ENCODE measurements at places on chromosomes 12 and 14.

DNA sequence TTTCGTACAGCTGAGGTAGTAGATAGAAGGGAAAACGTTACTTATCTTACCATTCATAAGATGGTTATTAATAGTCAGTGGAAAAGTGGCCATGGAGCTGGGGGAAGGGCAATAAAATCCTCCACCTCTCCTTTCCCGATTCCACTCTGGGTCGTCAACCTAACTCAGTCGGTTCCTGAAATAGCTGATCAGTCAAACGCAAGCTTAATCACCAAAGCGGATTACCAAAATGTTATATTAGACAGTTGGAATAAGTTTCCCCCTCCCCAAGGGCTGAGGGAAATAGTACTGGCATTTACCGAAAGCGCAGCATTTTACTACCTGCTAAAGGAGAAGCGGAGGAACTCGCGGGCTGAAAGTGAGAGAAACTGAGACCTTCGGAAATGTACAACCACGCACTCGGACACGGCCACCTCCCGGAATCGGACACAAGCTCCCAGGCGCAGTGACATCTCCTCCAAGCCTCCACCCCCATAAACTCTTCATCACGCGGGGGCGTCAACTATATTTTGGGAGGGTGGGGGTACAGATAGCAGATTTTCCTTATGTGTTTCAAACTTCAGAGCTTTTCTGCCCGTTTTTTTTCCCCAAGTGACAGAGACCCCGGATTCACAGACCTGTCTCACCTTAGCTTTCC, 1.2 kb downstream of the PPM1H start:
- no peak for DNase-seq

- no peak for DNase-seq
Measured at GRCh38 chr14:28661171-28661772, 105.3 kb upstream of the FOXG1 start.

DNA sequence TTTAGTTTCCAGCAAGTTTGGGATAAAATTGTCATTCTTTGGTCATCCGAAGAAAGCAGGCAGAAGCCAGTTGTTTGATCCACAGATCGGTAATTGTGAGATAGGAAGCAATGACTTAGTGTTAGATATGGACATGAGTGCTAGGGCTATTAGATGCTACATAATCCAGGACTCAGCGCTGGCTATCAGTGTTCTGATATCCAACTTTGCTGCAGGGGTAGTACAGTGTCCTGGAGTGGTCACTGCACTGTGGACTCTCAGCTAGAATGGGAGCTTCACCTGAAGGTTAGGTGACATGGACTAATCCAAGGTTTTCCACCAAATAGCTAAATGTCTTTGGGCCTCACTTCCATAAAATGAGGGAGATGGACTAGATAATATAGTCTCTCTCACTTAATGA, 39.9 kb downstream of the STK38L start:
- DNase-seq = no peak

DNA sequence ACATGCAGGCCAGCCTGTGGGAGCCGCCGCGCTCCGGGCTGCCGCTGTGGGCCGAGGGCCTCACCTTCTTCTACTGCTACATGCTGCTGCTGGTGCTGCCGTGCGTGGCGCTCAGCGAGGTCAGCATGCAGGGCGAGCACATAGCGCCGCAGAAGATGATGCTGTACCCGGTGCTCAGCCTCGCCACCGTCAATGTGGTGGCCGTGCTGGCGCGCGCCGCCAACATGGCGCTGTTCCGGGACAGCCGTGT, 2.9 kb downstream of the TMEM121 start:
- DNase-seq = no peak

DNA sequence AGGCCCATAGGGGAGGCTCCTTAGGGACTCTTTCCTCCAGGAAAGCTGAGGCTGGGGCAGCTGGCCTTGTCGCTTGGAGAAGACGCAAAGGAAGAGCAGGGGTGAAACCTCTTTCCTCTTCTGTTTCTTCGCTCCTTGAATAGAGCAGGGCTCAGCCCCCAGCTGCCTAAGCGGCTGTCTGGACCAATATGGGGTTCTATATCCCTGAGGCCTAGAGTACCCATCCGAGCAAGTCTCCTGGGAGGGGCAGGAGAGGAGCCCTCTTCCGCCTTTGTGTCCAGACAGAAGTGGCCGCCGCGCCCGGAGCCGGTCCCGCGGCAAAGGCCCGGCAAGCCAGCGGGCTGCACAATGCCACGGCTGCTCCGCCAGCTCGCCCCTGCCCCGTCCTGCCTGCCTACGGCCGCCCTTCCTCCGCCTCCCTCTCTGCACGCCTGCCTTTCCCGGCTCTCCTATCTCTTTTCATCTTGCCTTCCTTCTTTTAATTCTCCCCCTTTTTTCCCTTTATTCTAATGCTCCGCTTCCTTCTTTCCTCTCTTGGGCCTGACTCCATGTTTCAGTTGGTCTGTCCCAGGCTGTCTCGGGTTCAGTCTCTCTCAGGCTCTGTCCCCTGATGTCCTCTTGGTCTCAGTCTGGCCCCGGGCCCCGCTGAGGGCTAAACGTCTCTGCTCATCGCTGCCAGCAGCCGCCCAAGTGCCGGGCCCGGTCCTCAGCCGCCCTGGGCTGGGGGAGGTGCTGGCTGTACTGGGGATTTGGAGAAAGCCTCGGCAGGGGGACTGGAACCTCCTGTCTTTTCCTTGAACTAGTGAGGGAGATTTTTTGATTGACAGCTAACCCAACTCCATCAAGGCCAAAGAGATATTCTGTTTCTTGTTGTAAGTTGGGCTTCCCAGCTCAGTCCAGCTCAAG, 2.5 kb upstream of the HOXC9 start:
- DNase-seq = no peak

- peak; percentile 33 for DNase-seq
Measured at GRCh38 chr12:55142669-55143565, 16.7 kb downstream of the OR9K2 start.

- no peak for DNase-seq
Measured at GRCh38 chr12:25655702-25656101, 102.6 kb upstream of the LMNTD1 start.

DNA sequence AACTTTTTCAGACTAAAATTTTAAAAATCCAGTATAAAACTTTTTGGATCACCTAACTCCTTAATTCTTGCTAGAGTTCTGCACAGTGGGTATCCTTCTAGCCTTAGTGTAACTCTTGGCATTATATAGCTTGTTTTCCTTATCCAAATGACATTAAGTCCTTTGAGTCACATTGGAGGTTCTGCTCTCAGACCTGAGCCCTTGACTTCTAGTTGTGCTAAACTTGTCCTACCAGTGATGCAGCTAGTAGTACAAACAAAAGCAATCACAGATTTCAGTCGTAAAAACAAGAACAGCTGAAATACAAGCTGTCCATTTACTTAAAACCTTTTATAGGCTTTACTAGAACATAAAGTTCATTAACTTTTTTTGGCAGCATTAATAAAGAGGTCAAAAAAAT, 10.5 kb downstream of the ZBTB1 start:
- DNase-seq = no peak

DNA sequence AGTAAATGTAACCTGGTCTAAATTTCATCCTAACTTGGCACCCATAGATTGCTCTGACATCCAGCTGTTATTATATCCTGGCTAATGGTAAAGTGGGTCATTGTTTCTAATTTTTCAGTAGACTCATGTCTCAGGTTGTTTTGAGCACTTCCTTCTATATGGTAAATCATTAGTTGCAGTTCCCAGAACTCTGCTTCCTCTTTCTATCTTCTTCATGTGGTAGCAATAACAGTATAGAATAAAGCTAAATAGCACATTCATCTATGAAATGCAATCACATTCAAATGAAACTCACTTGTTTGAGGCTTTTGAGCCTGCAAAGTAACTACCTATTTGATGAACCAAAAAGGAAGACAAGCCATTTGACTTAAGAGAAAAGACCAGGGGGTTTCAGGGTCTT, 65.1 kb upstream of the GZMB start:
- DNase-seq = no peak

DNA sequence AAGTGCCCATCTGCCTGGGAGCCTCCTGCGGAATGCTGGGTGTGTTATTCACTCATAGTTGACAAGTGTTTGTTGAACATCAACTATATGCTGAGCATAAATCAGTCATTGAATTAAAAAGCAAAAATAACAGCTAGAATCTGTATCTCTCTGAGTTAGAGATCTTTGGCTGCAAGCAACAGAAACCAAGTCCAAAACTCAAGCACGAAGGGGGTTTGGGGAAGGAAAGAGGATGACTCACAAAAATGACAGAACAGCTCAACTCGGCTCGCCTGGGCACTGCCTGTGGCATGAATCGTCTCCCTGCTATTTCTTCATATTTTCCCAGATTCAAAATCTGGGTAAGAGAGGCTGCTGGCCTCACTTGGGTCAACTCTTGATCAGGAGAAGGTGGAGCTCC, 72.6 kb upstream of the NCOR2 start:
- DNase-seq = no peak

DNA sequence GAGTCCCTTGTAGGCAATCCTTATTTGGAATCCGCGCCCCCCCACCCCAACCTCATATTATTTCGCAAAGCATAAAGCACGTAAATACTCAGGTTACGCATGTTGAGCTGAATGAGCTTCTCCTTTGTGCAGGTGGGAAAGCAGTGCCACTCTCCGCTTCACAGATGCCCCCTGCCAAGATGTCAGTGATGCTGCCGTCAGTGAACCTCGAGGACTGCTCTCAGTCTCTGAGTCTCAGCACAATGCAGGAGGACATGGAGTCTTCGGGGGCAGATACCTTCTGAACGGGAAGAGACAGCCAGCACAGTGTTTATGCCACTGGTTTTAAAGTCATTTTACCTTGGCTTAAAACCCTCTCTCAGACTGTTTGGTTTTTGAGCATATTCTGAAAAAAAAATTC, 90.1 kb upstream of the DACT1 start:
- no peak for DNase-seq

DNA sequence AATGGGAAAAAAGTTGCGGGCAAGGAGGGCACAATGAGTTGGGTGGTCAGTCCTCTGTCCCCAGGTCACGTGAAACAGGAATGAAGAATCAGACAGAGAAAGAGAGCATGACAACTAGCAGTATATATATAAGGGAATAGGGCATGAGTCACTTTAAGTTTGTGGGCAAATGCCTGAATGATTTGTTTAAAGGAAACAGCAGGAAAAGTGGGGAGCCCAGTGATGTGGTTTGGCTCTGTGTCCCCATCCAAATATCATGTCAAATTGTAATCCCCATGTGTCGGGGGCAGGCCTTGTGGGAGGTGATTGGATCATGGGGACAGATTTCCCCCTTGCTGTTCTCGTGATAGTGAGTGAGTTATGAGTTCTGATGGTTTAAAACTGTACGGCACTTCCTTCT, 195.3 kb upstream of the IGF1 start:
- DNase-seq = no peak

DNA sequence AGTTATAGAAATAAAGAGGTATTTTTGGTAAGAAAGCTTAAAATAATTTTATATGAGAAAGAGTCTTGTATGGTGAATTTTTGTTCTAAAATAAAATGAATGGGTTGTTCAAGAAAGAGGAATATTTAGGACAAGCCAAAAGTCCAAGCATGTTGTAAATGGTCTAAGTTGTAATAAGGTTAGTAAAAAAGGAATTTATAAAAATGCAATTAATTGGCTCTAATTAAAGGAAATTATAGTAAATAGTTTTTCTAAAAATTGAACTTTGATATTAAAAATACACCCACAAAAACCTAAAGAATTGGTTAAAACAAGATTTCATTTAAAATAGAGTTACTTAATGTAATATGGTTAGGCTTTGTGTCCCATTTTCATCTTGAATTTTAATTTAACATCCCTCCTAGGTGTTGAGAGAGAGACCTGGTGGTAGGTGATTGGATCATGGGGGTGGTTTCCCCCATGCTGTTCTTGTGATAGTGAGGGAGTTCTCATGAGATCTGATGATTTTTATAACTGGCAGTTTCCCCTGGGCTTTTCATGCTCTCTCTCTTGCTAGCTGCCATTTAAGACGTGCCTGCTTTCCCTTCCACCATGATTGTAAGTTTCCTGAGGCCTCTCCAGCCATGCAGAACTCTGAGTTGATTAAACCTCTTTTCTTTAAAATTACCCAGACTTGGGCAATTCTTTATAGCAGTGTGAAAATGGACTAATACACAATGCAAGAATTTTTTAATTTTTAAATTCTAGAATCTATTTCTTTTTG, 13.0 kb downstream of the SLC22A17 start:
- DNase-seq = no peak

GRCh38 chr12:68259318-68259940, 6.0 kb upstream of the IL22 start:
- DNase-seq = no peak

DNA sequence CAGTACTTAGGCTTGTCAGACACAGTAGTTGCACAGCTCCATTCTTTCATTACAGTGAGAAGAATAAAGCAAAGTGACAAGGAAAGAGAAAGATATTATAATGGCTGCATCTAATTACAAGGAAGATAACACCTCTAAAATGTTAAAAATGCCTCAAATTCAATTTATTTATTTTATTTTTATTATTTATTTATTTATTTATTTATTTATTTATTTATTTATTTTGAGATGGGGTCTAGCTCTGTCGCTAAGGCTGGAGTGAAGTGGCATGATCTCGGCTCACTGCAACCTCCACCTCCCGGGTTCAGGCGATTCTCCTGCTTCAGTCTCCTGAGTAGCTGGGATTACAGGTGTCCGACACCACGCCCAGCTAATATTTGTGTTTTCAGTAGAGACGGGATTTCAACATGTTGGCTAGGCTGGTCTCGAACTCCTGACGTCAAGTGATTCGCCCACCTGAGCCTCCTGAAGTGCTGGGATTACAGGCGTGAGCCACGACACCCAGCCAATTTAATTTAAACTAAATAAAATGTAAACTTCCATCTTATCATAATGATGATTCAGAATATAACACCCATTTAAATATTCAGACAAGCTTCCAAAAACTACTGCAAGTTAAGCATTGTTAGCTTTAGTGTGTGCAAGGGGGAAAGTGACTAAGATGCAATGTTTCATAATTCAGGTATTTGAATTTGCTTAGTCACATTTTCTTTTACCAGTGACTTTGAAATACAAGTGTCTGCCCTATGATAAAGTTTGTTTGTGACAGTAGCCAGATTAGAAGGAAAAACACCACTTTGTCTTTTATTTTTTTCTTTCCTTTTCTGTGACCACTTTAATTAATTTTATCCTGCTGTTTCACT, 2.4 kb upstream of the CFAP54 start:
- DNase-seq = no peak

DNA sequence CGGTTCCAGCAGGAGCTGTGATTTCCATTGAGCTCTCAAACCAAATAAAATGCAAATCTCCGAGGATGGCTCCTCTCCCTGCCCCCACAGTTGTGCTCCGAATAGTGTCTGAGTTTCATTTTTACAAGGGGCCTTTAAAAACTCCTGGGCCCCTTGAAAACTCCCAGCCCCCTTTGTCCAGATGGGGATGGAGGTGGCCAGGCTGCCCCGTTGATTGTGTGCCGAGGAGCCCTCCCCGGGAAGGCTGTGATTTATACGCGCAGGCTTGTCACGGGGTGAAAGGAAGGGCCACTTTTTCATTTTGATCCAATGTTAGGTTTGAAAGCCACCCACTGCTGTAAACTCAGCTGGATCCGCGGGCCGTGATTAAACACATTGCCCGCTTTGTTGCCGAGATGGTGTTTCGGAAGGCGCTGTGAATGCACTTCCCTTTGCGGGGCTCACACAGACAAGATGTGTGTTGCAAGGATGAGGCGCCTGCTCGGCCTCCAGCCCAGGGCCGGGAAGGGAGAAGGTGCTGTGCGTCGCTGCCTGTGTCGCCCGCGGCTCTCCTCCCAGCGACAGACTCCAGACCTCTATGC, 98.8 kb downstream of the TMEM132C start:
- DNase-seq = no peak

All from T-helper 1 cell (primary cell).